ENCODE measurements at places on chromosomes 1 and 21.

GRCh38 chr1:46581681-46582455 lies 22.2 kb downstream of the MKNK1 start:
- DNase-seq = no peak

- DNase-seq = peak; percentile 29
These were observed 11.0 kb upstream of the RNU1-3 start for GRCh38 chr1:16677552-16678431.

GRCh38 chr21:45818276-45818903 lies 163.2 kb upstream of the COL6A1 start:
- peak; percentile 41 for DNase-seq

DNA sequence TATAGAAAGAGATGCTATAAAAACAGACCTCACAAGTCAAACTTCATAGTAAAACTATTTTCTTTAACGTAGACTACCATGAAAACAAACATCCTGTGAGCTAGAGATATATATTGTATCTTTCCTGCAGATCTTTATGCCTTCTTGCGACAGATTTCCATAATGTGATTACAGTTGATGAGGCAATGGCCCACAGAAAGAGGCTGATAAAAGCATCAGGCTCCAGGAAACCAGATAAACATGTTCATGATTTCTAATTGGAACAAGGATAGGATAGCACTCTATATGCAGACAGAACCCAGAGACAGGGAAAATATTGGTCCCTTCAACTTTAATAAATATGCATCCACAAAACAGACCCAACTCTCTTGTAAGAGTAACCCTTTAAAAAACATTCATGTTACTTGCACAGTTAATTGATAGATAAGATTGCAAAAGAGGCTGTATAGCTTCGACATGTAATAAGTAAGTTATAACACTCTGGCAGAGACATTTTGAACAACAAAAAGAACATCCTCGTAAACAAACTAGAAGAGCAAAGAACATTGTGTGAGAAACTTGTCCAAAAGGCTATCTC lies 329.4 kb downstream of the AGBL4 start:
- peak; percentile 34 for DNase-seq

GRCh38 chr21:32380940-32381339 lies 11.9 kb downstream of the URB1 start:
- DNase-seq = no peak

- DNase-seq = peak; percentile 95
These were observed 3.3 kb upstream of the FCRL6 start for GRCh38 chr1:159798893-159799292.

GRCh38 chr1:37471345-37472231 lies 2.8 kb upstream of the ZC3H12A start:
- DNase-seq = no peak

- DNase-seq = no peak
These were observed 61.8 kb upstream of the PTGFRN start for GRCh38 chr1:116847688-116848531.

- no peak for DNase-seq
These were observed 1.6 kb downstream of the ELK4 start for GRCh38 chr1:205630241-205630640.

DNA sequence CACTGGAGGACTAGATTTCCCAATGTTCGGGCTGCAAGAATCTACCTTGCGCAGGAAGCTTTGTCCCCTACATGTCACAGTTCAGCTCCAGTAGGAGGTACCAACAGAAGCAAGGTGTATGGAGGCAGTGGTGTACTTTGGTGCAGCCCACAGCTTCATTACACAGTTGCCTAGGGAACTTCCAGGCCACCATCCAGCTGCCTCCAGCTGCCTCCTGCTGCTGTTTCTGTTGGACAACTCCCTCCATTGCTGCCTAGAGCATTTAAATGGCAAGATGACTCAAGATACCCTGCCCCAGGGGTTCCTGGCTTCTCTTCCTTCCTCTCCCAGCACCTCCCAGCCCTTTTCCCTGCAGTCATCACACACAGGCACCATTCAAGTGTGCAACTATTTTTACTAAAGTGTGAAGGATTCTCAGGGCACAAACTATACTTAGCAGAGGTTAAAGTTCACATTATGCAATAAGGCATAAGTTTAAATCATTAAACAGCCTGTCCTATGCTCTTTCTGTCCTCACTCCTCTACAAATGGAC lies 39.0 kb upstream of the ATP1A1 start:
- DNase-seq = no peak

DNA sequence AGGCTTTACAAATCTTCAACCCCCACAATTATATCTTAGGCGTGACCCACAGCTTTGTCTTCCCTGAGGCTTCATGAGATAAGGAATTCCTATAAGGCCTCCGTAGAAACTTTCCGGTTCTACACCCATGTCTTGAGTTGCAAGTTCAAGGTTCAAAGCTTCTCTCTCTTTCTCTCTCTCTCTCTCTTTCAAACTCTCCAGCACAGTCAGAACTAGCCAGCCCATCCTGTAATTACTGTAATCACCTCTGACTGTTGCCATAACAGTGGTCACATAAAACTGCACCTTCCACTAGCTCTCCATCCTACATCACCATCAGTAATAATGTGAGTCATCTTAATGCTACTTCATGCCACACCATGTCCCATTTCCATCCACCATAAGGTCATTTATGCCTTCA lies 90.0 kb upstream of the NFASC start:
- no peak for DNase-seq

DNA sequence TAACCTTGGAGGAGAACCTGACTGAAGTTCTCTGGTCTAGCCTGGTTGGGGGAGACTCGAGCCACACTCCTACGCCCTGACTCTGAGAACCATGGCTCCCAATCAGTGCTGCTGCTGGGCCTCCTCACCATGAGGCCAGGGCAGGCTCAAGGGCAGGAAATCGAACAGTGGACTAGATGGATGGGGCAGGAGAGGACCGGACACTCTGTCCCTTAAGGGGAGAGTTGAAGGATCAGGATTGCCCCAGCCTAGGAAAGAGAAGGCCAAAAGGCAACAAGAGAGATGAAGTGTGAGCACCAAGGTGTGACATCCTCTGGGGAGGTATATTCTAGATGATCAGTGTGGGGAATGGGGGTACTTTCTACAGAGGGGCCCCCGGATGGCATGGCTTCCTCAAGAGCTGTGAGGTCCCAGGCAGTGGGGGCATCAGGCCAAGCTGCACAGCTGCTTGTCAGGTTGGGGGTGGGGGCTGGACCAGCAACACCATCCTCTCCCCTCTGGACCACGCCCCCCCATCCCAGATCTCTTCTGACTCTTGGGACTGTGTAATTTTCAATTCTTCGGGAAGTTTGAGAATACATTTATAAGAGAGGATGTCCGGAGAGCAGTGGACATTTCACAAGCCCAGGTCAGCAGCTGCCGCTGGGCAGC lies 34.0 kb downstream of the MX1 start:
- DNase-seq = no peak

- DNase-seq = no peak
These were observed 1442.6 kb upstream of the B3GALT2 start for GRCh38 chr1:194629011-194629410.

DNA sequence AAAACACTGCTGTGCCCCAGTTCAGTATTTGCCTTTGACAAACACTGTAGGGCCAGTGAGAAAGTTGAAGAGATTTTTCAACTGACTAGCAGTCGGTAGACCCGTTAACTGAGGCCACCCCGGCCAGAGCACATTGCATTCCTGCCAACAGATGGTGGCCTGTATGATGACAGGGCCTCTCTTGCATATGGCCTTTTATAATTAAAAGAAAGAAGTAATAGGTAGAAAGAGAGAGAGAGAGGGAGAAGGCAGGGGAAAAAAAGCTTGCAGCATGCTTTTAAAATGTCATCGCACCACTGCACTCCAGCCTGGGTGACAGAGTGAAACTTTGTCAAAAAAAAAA lies 4.7 kb upstream of the C1orf174 start:
- peak; percentile 15 for DNase-seq

DNA sequence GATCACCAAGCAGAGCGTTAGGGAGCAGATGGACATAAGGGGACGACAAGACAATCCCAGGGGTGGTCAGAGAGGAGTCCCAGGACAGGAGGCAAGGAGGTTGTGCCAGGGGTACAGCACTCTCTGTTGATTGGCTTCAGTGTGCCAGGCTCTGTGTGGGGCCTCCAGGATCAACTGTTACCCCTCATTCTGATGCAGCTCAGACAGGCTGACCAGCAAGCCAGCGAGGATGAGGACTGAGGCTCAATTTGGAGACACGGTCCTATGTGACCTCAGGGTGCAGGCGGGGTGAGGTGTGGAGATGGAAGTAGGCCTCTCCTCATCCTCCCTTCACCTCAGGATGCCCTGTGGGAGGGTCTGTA lies 4.0 kb downstream of the HYI start:
- no peak for DNase-seq

GRCh38 chr21:34510148-34511142 lies 1.6 kb downstream of the KCNE1 start:
- DNase-seq = peak; percentile 80
